ENCODE measurements at places on chromosomes 4 and X. TPM values are rescaled to one million over a fixed set of nuclear protein-coding genes. Genes with fewer than 3 reads are reported as not detected.

The P2RY8 gene
- not detected for total RNA-seq

The TSPAN6 gene
- total RNA-seq: 41.9 TPM

The USP17L25 gene
- not detected for total RNA-seq

The MED14 gene
- 31.4 TPM for total RNA-seq

The DRD5 gene
- not detected for total RNA-seq

The SSX2 gene
- total RNA-seq: not detected

The ADGRG4 gene
- under 0.01 TPM for total RNA-seq

The RENBP gene
- 9.8 TPM for total RNA-seq

The USP26 gene
- total RNA-seq: not detected

The RRH gene
- total RNA-seq: not detected

The SMIM14 gene
- 17.3 TPM for total RNA-seq

The RNF212 gene
- 5.9 TPM for total RNA-seq

The NLGN4X gene
- total RNA-seq: not detected

The PRKG2 gene
- under 0.01 TPM for total RNA-seq

The EVC2 gene
- 6.2 TPM for total RNA-seq

The SASH3 gene
- not detected for total RNA-seq

Measured in vein endothelial cell (primary cell).